ENCODE measurements at places on chromosomes 7 and 10.

- DNase-seq, result no peak
Observed at GRCh38 chr10:75955973-75956502, 524.6 kb downstream of the LRMDA start.

DNA sequence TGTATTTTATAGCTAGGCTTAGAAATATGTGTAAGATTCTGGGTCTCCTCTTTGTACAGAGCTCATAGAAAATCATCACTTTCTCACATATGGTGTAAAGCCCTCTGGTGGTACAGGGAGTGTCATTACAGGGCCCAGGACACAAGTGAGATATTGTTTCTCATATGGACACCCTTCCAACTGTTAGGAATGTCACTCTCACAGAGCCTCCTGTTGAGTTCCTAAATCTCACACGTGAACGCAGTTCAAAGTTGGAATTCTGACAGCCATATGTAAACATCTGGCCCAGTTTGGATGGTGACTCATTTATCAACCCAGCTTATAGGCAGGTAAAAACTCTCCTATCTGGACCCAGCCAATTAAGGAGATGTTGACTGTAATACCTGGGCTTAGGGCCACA, 35.4 kb upstream of the ZNF107 start:
- no peak for DNase-seq

GRCh38 chr7:29852457-29852856, 46.1 kb downstream of the WIPF3 start:
- DNase-seq, result no peak

- no peak for DNase-seq
Observed at GRCh38 chr10:10462151-10462941, 555.3 kb upstream of the CELF2 start.

- DNase-seq, result no peak
Observed at GRCh38 chr7:20435305-20435704, 104.6 kb downstream of the ITGB8 start.

GRCh38 chr10:67487199-67487598, 208.8 kb downstream of the CTNNA3 start:
- DNase-seq, result no peak

- DNase-seq, result no peak
Observed at GRCh38 chr10:33371234-33371633, 36.8 kb upstream of the NRP1 start.

GRCh38 chr7:8379264-8379663, 54.1 kb upstream of the NXPH1 start:
- peak; percentile 2 for DNase-seq

- DNase-seq, result peak; percentile 75
Observed at GRCh38 chr10:100997360-100998182, 2.0 kb upstream of the LZTS2 start.

DNA sequence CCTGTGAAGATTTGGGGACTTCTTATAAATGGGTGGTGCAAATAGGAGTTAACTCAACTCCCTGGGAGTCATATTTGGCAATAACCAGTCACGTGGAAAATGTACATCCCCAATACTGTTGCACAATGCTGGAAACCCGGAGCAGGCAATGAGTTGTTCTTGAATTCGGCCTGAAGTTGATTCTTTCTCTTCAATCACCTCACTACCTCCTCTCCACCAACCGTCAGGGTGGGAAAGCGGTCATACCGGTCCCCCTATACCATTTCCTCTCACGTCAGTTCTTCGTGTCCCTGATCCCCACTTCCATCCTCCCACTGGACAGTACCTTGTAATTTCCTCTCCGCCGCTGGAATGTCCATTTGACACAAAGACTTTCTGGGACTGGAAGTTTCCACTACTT, 2.8 kb downstream of the GIMAP5 start:
- DNase-seq, result no peak

- DNase-seq, result no peak
Observed at GRCh38 chr10:114541797-114542160, 116.3 kb downstream of the ABLIM1 start.

DNA sequence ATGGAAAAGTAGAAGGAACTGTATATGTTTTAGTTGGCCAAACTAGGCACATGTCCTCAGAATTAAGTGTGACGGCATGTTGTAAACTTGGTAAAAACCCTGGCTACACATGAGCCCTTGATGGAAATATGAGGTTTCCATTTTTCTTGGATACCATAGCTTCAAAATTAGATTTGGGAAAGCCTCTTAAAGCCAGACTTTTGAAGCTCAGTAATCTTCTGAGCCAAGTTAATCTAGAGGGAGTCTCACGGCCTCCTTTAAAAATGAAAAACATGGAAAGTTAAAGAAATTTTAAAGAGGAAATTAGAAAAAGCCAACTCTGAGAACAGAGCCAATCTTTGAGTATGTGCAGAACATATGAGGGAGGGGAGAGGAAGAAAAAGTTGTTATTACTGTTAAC, 376.0 kb downstream of the CTNNA3 start:
- DNase-seq, result no peak

DNA sequence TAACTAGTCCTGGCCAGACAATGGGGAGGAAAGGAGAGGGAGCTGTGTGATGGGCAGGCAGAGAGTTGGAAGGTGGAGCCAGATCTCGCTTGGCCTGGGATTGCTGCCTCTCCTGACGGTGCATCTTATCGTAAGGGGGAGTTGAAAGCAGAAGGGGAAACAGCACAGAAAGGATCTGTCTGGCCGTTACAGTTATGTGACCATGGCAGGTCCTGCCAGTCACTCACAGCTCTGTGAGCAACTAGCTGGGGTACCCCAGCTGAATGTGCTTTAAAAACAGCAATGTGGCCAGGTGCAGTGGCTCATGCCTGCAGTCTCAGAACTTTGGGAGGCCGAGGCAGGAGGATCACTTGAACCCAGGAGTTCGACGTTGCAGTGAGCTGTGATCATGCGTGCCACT, 8.1 kb downstream of the BLVRA start:
- DNase-seq, result no peak

DNA sequence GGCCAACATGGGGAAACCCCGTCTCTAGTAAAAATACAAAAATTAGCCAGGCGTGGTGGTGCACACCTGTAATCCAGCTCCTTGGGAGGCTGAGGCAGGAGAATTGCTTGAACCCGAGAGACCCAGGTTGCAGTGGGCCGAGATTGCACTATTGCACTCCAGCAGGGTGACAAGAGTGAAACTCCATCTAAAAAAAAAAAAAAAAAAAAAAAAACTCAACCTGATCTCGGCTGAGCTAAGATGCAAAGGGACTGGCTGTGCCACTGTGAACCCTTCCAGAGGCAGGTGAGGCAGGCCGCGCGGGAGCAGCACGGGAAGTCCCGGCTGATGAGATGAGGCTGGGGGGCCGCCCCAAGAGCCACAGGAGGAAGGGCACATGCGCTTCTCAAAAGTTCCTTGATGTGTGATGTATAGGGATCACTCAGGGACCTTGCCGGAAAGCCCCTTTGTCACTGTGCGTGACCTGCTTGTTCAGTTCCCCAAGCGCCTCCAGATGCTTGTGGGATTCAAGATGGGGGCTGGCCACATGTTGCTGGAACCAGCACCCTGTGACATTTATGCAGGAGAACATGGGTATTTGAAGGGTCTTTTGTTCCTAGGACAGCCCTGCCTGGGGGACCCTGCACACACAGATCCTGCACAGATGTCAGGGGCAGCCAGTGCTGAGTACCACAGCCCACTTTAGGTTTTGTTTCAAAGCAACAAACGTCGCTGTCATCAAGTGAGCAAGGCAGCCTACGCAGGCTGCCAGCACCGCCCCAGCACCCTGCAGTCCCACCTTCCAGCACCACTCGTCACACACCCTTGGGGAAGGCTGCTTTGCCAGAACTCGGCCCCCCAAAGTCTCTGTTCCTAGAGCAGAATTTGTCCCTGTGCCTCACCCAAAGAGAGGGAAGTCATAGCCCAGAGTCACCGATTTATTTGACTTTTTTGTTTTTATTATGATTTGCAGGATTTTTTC, 74.8 kb upstream of the SH2B2 start:
- no peak for DNase-seq

- DNase-seq, result peak; percentile 7
Observed at GRCh38 chr10:90960355-90960814, 39.5 kb upstream of the ANKRD1 start.

GRCh38 chr7:117666031-117666430, 186.2 kb downstream of the CFTR start:
- no peak for DNase-seq

DNA sequence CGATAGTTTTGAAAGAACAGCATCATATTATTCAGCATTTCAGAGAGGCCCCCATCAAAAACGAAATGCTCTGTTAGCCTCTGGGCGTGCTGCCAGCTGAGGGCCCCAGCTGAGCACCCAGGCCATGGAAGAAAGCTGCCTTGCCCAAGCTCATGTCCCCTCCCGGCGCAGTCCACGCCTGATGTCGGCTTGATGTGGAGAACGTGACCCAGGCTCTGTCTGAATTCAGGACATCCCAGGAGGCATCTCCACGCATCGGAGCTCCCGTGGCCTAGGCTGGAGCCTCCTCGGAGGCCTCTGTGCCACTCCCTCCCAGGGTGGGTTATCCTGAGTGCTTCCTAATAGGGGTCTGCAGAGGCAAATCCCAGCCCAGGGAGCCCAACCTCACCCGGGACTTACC, 218.3 kb upstream of the AKR1E2 start:
- DNase-seq, result no peak

DNA sequence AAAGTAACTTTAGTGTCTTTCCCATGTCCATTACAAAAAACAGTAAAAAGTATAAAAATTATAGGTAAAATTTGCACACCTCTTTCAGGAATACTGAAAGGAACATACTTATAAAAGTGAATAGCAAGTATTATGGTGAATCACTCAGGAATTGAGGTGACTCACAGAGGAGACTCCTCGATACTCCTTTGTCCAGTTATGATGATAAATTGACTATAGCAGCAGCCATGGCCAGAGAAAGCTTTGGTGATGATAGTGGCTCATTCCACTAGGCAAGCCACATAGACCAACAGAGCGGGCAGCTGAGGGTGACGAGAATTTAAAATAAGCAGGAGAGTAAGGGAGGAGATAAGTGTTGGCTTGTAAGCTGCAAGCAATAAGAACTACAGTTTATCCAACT, 1231.1 kb upstream of the CELF2 start:
- DNase-seq, result no peak

GRCh38 chr7:155365146-155365874, 67.6 kb downstream of the INSIG1 start:
- DNase-seq, result no peak

DNA sequence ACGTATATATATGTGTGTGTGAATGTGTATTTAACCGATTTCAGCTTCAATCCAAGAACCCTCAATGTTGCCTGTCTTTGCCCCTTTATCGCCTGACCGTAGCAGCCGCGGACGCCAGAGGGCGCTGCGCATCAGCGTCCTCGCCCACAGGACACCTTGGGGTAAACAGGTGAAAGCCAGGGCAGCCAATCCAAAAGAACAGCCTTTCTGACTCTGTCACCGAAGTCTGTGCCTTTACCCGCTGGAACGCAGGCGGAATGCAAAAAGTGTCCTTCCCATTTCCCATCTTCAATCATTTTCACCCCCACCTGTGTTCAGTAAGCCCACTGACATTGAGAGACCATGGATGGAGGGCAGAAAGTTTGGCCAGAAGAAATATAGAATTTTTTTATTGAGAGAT, 3.6 kb downstream of the NXPH1 start:
- no peak for DNase-seq

DNA sequence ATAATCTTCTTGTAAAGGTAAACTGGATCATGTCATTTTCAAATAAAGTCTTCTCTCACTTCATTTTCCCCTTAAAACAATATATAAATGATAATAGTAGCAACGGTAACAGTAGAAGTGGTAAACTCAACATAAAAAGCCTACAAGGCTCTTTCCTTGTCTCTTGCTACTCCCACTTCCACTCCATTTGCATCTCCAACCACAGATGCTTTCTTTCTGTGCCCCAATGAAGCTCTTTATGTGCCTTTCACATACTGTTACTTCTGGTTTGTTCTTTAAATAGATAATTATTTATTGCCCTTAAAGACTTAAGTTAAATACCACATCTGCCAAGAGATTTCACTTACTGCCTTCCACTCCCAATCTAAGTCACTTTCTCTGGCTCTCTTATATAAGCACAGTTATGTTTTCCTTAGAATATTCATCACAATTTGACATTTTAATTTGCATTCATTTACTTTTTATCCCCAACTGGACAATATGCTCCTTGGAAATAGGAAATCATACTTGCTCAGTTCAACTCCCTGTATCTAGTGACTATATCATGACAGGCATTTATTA, 149.9 kb downstream of the CRPPA start:
- no peak for DNase-seq

DNA sequence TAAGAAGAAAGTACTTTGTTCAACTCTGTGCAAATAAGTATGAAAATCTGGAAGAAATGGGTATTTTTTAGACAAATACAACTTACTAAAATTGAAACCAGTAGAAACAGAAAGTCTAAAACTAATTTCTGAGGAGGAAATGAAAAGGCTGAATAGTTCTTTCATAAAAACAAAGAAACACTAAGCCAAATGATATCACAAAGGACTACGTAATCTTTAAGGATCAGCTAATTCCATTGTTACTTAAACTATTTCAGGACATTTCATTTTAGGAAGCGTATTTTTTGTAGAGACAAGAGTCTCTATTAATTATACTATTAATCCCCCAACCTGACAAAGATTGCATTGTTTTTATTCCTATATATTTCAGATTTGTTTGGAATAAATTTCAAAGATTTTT, 11.2 kb upstream of the CCSER2 start:
- DNase-seq, result no peak

GRCh38 chr7:143416565-143417149, 8.0 kb upstream of the EPHA1 start:
- DNase-seq, result no peak

- no peak for DNase-seq
Observed at GRCh38 chr7:24786306-24786705, 29.0 kb upstream of the GSDME start.

GRCh38 chr10:132293813-132294520, 13.8 kb downstream of the STK32C start:
- no peak for DNase-seq

DNA sequence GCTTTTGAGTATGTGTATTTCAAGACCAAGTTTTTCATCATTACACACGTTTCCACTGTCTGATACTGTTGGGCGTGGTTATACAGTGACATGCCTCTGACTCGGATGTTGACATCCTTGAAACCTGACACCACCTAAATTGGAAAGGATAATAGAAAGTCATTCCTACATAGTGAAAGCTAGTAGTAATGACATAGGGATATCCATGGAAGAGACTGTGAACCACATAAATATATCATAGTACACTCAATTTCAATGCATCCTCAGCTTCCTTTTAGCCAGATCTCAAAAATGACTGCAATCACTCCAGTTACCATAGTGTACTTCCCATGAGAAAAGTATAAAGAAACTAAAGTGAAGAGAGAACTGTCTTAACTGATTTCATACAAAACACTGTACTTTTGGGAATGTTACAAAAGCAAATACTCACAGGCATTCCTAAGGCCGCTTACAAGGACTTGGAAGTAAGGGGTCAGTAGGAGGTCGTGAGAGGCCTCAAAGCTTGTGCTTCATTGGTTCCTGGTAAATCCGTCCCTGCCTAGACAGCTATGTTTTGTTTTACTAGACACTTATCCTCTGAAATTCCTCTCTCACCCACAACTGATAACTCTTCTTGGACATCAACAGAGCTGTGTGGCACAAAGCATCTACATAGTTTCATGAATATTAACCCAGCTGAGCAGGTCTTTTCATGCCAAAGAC, 71.8 kb upstream of the VWDE start:
- no peak for DNase-seq

GRCh38 chr7:152035817-152036216, 10.3 kb downstream of the GALNT11 start:
- DNase-seq, result no peak

- no peak for DNase-seq
Observed at GRCh38 chr10:69049566-69049961, 38.3 kb upstream of the SRGN start.

- DNase-seq, result no peak
Observed at GRCh38 chr10:43930777-43931176, 282.1 kb upstream of the ZNF32 start.

GRCh38 chr7:20408467-20408826, 77.7 kb downstream of the ITGB8 start:
- no peak for DNase-seq
